ENCODE measurements at places on chromosomes 3 and 15. TPM values are rescaled to one million over a fixed set of nuclear protein-coding genes. Genes with fewer than 3 reads are reported as not detected.

GRCh38 chr15:95448531-95449229 is 881.8 kb upstream of the NR2F2 start:
- no peak for DNase-seq
- no peaks in the 10 kb centered on the region for H3K36me3 ChIP-seq
- H3K4me1 ChIP-seq, result no peaks in the 10 kb centered on the region
- no peak overlapping the region for H3K27ac ChIP-seq
- no peaks in the 10 kb centered on the region for H3K27me3 ChIP-seq

Gene DAZL
- total RNA-seq, result not detected

Gene GPR27
- 0.65 TPM for total RNA-seq

DNA sequence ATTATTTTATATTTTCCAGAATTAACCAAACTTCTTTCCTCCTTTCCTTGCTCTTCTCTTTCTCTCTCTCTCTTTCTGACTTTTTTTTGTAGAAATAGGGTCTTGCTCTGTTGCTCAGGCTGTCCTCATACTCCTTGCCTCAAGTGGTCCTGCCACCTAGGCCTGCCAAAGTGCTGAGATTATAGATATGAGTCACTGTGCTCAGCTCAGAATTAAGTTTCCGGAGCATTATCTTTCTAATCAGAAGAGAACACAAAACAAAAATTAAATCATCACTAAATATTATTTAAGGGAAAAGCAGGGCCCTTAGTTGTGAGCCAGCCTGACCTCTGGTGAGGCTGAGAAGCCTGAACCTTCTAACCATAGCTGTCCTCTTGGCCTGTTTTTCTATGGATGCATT is 168.2 kb downstream of the SOX2 start:
- DNase-seq, result no peak
- no peak overlapping the region for H3K4me3 ChIP-seq
- no peaks in the 10 kb centered on the region for H3K4me1 ChIP-seq
- H3K27me3 ChIP-seq, result no peaks in the 10 kb centered on the region
- H3K36me3 ChIP-seq, result no peaks in the 10 kb centered on the region

GRCh38 chr3:42535981-42536784 is 33.7 kb downstream of the VIPR1 start:
- H3K4me1 ChIP-seq, result no peaks in the 10 kb centered on the region
- H3K27ac ChIP-seq, result no peak overlapping the region
- H3K36me3 ChIP-seq, result no peaks in the 10 kb centered on the region
- H3K27me3 ChIP-seq, result no peaks in the 10 kb centered on the region
- no peak overlapping the region for H3K4me3 ChIP-seq

Gene ISLR
- total RNA-seq, result 3.2 TPM

DNA sequence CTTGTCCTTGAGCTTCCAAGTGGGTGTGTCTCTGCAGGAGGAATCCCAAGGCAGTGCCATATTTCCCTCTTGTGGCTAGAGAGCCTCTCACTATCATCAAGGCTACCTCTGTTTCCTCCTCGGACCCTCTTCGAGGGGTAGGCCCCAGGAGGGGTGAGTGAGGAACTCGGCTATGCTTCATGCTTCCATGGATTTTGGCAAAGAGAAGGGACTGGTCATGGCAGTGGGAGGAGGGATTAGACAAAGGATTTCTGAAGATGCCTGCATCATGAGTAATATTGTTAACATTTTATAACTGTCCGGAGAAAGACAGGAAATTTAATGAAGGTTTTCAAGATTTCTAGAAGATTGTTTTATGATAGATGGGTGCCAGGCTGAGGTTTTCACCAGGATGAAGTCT is 241.5 kb downstream of the CLSTN2 start:
- no peak overlapping the region for H3K27ac ChIP-seq
- H3K4me3 ChIP-seq, result no peak overlapping the region
- no peaks in the 10 kb centered on the region for H3K27me3 ChIP-seq
- DNase-seq, result no peak
- no peaks in the 10 kb centered on the region for H3K36me3 ChIP-seq

DNA sequence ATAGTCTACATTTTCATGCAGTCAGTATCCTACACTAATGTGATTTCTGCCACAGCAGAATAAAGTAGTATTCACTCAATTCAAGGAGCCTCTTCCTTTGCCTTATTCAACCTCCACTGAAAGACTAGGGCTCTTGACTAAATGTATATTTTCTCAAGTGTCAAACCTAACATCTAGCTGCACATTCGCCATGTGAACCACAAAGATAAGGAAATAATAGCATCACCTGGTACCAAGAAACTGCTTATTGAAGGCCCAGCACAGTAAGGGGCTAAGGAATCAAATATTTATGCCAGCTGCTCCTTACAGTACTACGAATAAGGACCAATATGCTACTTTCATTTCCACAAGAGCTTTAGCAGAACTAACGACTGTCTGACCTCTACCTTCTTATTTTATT is 1.3 kb downstream of the SRP14 start:
- H3K4me1 ChIP-seq, result peaks cover 27% of the 10 kb centered on the region
- H3K36me3 ChIP-seq, result peaks cover 12% of the 10 kb centered on the region
- peak overlapping the region; percentile 99 for H3K4me3 ChIP-seq
- H3K27me3 ChIP-seq, result no peaks in the 10 kb centered on the region
- peak overlapping the region; percentile 98 for H3K27ac ChIP-seq
- peak; percentile 5 for DNase-seq
